Stimulated activated naive CD4-positive, alpha-beta T cell (primary cell): ENCODE measurements at places on chromosomes 12 and 14.

DNA sequence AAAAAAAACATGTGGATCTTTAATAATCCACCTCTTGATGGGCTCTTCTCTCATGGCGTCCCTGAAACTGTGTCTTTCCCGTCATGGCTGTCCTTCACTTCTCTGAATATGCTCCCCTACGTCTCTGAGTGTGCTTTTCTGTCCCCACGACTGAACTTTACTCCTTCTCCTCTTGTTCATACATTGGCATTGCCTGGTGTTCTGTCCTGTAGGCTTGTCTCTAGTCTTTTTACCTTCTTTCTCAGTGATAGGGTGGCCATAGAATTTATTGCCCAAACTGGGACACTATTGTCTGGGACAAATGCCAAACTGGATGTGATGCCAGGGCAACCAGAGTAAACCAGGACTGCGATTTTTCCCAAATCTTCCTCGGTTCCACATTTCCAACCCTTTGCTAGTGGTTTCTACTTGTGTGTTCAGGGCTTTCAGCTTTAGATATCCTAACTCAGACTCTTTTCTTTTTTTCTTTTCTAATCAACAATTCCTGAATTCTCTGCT lies 202.2 kb downstream of the ATP23 start:
- no peak for DNase-seq

- no peak for DNase-seq
Measured at GRCh38 chr12:42565633-42566032, 23.9 kb downstream of the PRICKLE1 start.

GRCh38 chr12:79859646-79860045 lies 75.3 kb downstream of the PPP1R12A start:
- no peak for DNase-seq

DNA sequence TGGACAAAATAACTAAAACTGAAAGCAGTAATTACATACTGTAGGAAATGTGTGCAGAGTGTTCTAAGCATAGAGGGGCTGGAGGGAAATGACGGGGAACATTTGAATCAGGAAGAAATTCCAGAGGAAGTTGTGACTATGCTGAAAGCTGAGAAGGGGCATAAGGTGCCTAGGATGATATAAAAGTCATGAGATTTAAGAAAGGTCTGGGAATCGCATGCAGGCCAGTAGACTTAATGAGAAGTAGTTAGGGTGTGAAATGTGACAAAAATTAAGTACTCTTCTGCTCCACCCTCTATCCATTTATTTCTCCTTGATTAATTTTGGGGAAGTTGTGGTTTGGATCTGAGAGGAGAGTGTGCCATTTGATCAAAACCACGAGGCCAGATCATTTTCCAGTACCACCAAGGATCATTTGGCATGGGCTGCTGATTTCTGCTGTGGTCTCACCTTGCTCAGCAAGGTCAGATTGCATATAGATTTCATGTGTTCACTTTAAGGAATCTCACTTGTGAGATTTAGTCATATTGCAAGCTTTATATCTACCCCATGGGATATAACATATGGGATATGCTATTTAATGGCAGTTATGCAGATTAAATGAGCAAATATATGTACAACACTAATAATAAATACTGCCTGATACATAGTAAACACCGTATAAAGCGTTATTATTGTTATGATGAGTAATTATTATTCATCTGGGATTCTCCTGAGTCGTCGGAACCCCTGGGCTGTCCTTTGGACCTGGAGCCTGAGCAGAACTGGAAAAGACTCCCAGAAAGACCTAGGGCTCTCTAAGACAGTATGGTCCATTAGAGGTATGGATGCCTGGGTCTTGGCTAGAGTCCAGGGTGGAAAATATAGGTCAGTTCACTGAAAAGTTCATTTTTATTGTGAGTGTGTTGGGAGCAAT lies 72.3 kb downstream of the SRGAP1 start:
- no peak for DNase-seq

- DNase-seq = no peak
Measured at GRCh38 chr12:16323010-16323409, 24.4 kb upstream of the MGST1 start.

- DNase-seq = no peak
Measured at GRCh38 chr12:14564336-14564959, 3.2 kb downstream of the PLBD1 start.

- no peak for DNase-seq
Measured at GRCh38 chr12:126108247-126108646, 1043.0 kb downstream of the AACS start.

DNA sequence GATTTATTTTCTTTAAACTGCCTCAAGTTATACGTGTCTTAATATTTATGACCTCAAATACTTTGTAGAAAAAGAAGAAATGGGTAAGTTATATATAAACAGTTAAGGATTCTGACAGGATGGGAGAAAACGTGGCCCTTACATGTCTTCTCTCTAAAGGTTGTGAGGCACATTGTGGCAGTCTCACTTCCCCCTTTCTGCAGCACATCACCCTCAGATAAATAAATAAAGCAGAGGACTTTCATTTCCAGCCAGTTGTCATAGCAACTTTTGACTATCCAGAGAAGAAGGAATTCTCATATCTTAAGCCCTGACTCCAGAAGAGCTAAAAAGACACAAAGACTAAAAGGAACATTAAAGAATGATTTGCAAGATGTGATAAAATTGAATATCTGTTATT lies 28.8 kb upstream of the CEP83 start:
- no peak for DNase-seq

- no peak for DNase-seq
Measured at GRCh38 chr12:104105461-104105860, 32.5 kb downstream of the NFYB start.

DNA sequence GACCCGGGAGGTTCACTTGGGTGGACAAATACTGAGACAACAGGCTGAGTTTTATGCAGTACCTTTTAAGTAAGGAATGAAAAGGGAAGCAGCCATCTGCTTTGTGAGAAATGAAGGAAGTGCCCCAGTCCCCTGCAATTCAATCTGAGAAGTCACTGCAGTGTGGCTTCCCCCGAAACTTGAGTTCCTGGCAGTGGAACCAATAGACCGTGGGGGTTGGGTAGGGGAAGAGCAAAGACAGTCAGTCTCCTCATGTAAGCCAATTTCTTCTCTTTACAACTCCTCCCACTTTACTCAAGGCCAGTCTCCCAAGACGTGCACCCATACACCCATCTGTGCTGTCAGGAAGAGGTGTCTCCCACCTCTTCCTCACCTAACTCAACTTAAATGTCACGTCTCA lies 206.5 kb downstream of the BCAT1 start:
- no peak for DNase-seq

GRCh38 chr12:4148418-4149056 lies 125.0 kb upstream of the CCND2 start:
- DNase-seq = no peak

GRCh38 chr14:69241577-69241976 lies 18.4 kb upstream of the GALNT16 start:
- no peak for DNase-seq

DNA sequence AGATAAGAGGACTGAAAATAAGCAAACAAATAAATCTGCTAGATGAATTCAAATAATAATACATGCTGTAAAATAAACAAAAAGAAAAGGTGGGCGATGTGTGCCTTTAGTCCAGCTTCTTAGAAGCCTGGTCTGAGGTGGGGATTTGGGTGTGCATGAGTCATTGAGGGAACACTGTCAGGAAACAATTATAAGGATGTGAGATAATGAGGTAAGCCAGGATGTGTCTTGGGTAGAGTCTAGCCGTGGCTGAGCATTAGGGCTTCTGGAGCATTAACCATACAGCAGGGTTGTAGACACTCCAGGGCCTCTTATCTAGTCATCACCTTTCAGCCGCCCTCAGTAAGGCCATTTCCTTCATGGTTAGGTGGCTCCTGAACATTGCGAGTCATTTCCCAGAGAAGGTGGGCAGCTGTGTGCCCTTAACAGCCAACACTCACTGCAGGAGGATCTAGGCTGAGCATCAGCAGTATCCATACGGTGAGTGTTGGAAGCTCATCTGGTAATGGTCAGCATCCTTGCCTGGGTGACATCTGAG lies 405.6 kb downstream of the GLT1D1 start:
- DNase-seq = no peak

GRCh38 chr12:49583366-49584094 lies 15.6 kb upstream of the MCRS1 start:
- DNase-seq = no peak

- DNase-seq = no peak
Measured at GRCh38 chr14:101132051-101132571, 228.6 kb upstream of the RTL1 start.

- no peak for DNase-seq
Measured at GRCh38 chr12:104637604-104638003, 180.9 kb downstream of the CHST11 start.

DNA sequence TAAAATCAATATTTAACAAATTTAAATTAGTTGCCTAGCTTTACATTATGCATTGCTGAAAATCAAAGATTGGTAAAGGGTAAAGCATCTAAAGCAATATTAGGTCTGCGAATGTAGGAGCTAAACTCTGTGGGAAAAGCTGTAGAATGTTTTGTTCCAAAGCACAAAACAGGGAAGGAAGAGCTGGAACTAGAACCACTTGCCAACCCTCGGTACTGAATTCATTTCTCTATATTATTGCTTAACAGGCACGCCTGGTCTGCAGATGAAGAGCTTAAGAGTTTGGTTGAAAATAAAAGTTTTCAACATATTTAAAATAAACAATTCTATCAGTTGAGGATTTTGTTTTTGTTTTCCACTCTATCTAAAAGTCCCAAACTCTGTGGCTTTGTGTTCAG lies 1252.8 kb upstream of the SEL1L start:
- no peak for DNase-seq

GRCh38 chr12:53500142-53500775 lies 824 bp upstream of the TARBP2 start:
- DNase-seq = no peak

DNA sequence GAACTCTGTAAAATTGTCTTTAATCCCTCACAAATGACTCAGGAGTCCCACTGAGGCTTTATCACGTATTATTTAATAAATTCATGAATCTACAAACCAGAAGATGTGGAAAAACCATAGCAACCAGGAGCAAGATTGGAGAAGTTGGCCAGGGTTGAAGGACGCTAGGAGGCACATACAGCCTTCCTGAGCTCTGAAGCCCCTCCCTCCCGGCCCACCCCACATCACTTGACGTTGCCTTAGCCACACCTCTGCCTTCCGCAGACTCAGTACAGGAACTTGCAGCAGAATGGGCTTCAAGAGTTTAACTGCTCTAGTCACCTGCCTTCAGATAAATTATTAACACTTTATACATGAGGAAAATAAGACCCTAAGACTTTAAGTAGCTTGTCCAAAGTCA lies 33.9 kb downstream of the SLC35F4 start:
- DNase-seq = no peak

DNA sequence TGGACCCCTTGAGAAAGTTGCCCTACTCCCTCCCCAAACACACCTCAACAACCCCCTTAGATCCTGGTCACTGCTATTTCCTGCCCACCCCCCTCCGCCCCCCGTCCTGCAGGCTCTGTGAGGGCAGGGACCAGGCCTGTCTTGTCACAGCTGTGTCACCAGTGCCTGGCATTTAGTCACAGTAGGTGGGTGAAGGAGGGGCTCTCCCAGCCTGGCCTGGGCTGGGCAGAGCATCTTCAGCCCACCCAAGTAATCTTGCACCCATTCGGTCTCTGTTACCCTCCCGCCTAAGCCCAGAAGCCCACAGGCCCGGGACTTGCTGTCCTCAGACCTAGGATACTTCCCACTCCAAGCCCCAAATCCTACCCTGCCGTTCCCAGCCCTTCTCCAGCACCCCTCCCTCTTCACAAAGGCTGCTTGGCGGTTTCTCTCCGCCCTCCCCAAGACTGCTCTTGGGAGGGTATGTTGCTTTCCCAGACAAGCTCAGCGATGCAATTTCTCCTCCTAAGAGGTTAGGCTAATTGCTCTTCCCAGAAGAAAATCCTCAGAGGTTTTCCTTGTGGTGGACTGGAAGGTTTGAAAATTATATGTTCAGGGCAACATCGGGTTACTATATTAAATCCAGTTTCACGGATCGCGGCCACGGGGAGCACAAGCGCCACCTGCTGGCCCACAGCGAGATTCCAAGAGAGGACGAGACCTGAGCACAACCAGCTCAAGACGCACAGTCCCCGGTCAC lies 50.8 kb upstream of the ZFP36L1 start:
- DNase-seq = peak; percentile 57

- DNase-seq = no peak
Measured at GRCh38 chr12:59075968-59076490, 155.7 kb upstream of the LRIG3 start.

DNA sequence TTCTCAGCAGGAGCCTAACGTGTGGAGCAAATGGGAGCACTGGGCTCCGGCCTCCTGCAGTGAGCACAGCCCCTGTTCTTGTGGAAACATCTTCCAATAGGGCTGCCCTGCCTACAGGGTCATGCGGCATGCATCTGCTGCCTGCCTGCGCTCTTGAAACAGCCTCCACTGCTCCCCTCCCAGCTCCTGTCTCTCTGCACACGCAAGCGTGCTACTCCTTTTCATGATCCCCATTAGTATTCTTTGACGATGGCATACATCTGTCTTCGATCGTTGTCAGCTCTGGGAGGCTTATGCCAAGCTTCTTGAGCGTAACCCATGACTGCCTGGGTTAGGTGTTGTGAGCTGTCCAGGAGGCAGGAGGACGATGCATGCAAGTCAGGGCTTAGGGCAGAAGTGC lies 23.1 kb downstream of the NTF3 start:
- no peak for DNase-seq

GRCh38 chr12:58496411-58497190 lies 423.7 kb downstream of the LRIG3 start:
- no peak for DNase-seq

DNA sequence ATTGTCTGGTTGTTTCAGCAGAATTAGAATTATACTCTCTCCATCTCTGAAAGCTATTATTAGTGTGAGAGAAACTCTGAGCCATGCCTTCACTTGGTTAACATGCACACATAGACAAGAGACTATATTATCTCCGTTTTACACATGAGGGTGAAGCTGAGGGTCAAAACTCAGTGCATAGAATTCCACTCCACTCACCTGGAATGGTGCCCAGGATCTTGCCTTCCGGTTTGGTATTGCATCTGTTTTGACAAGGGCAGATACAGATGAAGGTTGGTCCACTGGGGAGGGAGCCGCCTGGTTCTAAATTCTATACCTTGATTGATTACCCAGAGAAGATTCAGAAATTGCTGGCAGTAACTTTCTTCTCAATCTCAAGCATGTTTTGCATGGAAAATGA lies 149.5 kb upstream of the PELI2 start:
- DNase-seq = no peak

- peak; percentile 81 for DNase-seq
Measured at GRCh38 chr12:51368640-51369517, 22.3 kb downstream of the GALNT6 start.

DNA sequence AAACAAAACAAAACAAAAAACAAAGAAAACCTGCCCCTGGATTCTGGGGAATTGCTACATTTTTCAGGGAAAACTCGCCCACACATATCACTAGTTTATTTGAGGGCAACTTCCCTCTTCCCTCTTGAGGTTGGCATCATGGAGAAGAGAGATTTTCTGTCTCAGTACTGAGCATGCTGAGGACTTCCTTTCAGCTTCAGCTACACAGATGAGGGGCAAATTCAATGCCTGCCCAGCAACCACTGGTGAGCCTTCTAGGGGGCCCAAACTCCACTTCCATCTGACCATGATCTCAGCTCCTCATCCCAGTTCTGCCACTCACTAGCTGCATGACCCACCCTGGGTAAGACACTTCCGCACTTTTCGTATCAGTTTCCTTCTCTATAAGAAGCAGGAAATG lies 63.1 kb upstream of the SCN8A start:
- DNase-seq = no peak
